ENCODE measurements at places on chromosomes 16 and 17.
A peak's percentile ranks its signal among the peaks of the same experiment; 100 is the strongest.

DNA sequence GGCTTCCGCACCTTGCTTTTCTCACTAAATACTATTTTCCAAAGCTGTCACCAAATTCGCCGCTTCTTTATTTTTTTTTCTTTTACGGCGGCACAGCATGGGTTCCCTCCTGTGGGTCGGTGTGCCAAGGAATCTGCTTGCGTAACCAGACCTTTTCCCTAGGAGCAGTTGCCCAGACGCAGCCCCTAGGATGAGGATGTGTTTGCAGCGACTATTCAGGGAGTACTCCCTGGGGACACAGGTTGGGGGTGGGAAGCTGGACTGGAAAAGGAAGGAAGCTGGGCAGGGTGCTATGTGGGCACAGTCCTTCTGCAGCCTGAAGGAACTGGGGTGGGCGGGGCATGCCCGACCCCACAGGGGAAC, 49.0 kb upstream of the ZCCHC14 start:
- no peak for DNase-seq

- no peak for DNase-seq
These were observed 3.3 kb downstream of the RND2 start for GRCh38 chr17:43028221-43028861.

- no peak for DNase-seq
These were observed 12.4 kb downstream of the NMT1 start for GRCh38 chr17:45073414-45074070.

- peak; percentile 92 for DNase-seq
These were observed 5.9 kb upstream of the CD68 start for GRCh38 chr17:7573324-7574080.

DNA sequence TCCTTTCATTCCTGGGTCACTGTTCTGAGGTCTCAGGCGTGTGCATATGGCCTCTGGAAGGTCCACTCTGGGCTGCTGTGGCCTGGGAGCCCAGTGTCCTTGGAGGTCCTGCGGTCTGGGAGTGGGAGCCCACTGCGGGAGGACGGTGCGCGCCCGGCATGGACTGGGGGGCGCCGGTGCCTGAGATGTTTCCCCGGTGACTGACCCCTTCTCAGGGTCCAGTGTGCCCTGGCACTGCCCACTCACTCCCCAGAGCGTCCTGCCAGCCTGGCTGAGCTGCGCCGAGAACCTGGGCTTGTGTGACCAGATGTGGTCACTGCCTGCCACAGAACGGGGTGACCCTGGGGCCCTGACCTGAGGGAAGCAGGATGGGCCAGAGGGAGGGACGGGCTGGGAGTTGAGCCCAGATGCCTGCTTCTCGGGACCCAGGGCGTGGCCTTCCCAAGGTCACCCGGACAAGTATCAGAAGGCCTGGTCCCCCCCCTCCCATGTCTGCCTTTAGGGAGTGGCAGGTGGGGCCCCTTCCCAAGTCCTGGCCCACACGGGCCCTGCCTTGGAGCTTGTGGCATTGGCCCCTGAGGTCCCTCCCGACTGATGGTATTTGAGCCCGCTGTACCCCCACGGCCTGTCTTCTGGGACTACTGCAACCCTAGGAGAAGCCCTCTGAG, 1.1 kb upstream of the RHBDL1 start:
- no peak for DNase-seq

- no peak for DNase-seq
These were observed 53.3 kb upstream of the LYRM9 start for GRCh38 chr17:27946513-27946912.

- peak; percentile 96 for DNase-seq
These were observed at the start of the genes GGA3 and MRPS7 for GRCh38 chr17:75261336-75262111. Gene GGA3 (minus strand): TSS chr17:75261606. CDS start chr17:75261587, 19 bp downstream. Gene MRPS7 (plus strand): TSS chr17:75261879. CDS start chr17:75261901, 22 bp downstream.

DNA sequence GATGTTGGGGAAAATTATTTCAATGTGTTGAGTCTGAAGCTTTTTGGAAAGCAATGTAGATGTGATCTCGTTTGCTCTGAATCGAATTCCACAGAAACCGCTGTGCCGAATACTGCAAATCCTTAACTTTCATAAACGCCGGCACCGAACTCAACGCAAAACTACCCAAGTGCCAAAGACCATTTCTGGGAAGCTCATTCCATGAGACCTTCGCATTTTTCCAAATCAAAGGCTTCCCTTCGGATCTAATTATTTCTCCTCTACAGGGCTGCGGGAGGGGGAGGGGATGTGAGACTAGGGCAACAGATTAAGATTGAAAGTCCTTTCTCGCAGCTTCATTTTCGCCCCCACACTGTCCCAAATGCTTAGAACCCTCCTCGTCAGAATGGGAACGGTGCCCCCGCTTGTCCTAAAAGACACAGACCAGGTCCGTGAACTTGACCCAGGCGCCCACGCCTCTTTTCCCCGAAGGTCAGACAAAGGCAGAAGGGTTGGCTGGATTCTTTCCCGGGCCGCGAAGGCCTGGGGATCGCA, 4.0 kb downstream of the PRAC1 start:
- DNase-seq, result no peak

DNA sequence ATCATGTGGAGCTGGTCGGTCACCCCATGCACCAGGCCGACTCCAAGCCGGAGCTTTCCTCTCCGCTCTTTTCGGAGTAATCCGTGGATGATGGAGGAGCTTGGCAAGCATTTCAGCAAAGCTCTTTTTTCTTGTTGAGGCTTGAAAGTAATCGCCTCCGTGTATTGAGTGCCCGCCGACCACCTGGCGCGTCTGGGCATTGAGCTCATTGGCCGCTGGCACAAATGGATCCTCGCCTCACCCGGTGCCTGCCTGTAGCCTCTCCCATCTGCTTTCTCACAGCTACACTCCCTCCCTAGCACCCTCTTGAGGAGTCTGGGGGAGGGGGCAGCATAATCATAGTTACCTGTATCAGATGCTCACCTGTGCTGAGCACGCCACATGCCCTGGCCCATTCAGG, 148.9 kb downstream of the CMIP start:
- DNase-seq, result no peak

GRCh38 chr17:63911041-63911635, at the start of gene CSHL1:
Gene CSHL1 (minus strand): TSS chr17:63911258. CDS start chr17:63911196, 62 bp downstream.
- DNase-seq, result no peak

GRCh38 chr16:15810411-15810810, 46.4 kb downstream of the MYH11 start:
- no peak for DNase-seq

- DNase-seq, result no peak
These were observed at the start of gene CDH5 for GRCh38 chr16:66366433-66367299. Gene CDH5 (plus strand): TSS chr16:66366691. CDS start chr16:66379338, 12,647 bp downstream.

DNA sequence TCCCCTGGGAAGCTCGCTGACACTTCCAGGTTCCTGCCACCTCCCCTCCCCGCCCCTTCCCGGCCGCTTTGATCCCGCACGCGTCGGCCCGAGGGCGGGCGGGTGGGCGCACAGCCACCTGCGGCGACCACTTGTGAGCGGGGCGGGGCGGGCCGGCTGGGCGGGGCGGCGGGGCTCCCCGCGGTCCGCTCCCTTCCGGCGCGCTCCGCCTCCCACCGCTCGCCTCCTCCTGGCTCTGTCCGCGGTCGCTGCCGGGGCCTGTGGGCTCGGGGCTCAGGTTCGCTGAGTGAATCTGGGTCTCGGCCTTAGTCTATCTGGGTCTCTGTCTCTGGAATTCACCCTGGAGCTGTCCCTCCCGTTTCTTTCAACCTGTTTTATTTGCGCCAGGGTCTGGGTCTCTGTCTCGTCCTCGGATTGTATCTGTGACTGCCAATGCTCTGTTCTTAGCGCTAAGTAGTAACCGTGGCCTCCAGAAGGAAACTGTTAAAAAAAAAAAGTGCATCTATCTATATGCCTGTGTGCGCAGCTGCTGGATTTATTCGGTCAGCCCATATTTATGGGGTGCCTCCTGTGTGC, 2.7 kb upstream of the HES7 start:
- DNase-seq, result peak; percentile 80

- DNase-seq, result no peak
These were observed 18.1 kb downstream of the EFTUD2 start for GRCh38 chr17:44881145-44881544.

DNA sequence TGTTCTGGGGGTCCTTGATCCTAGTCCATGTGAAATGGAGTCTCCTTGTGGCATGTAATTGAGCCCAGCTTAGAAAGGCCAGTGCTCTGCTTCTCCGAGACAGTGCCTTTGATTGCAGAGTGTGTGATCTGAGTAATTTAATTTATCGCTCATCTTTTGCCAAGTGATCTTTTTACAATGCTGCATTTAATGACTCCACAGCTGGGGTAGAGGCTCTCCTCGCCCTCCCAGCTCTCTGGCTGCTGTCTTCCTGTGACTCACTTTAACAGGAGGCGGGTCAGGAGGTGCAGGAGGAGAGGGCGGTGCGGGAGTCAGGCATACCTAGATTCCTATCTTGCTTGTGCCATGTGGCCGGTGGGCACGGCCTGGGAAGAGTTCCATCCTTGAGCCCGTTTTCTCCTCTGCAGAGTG, 113.4 kb upstream of the FOXF1 start:
- no peak for DNase-seq

DNA sequence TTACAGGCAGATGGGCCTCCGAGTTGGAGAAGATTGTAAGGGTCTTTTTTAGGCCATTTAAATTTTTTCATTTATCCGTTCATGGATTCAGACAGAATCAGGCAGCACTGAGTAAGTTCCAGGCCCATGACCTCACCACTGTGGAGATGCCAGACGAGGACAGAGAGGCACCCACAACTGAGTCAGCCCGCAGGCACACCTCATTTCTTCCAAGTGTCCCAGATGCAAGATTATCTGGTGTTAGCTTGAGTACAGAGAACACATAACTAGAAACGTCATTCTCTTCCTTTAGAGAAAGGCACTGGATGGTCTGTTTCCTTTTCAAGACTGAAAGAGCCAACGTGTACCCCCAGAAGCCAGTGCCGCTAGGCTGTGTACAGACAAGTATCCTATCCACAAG, 16.9 kb downstream of the CLEC16A start:
- DNase-seq, result no peak

DNA sequence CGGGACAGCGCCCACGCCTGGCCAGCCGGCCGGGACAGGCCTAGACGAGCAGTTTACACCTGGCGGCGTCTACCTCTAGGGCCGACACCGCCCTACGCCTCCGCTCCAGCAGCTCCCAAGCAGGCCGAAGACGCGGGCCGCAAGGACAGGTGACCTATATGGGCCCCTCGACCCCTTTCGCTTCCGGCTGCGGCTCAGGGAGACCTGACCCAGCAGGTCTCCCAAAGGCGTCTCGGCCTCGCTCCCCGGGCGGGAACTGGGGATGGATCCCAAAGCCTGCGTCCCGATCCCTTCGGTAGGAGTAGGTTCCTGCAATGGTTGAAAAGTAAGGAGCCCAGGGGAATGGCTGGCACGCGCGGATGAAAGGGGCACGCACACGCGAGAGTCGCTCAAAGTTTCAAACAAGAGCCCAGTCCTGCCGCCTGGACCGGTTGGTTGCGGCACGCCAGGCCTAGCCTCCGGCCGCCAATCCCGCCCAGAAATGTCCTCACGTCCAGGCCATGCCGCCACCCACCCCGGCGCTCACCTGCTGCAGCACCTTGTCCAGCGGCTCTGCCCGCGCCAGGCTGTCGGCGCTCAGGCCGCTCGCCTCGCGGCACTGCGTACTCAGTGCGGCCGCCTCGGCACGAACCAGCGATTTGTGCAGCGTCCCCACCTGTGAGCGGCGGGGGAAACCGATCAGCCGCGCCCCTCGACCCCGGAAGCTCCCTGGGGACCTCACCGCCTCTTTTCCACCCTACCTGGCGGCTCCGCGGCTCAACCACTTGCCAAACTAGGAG, 630 bp downstream of the ESRP2 start:
- no peak for DNase-seq

- no peak for DNase-seq
These were observed 9.1 kb downstream of the SLC38A8 start for GRCh38 chr16:84033251-84034195.

- no peak for DNase-seq
These were observed 1.2 kb downstream of the SSTR5 start for GRCh38 chr16:1073566-1074378.

DNA sequence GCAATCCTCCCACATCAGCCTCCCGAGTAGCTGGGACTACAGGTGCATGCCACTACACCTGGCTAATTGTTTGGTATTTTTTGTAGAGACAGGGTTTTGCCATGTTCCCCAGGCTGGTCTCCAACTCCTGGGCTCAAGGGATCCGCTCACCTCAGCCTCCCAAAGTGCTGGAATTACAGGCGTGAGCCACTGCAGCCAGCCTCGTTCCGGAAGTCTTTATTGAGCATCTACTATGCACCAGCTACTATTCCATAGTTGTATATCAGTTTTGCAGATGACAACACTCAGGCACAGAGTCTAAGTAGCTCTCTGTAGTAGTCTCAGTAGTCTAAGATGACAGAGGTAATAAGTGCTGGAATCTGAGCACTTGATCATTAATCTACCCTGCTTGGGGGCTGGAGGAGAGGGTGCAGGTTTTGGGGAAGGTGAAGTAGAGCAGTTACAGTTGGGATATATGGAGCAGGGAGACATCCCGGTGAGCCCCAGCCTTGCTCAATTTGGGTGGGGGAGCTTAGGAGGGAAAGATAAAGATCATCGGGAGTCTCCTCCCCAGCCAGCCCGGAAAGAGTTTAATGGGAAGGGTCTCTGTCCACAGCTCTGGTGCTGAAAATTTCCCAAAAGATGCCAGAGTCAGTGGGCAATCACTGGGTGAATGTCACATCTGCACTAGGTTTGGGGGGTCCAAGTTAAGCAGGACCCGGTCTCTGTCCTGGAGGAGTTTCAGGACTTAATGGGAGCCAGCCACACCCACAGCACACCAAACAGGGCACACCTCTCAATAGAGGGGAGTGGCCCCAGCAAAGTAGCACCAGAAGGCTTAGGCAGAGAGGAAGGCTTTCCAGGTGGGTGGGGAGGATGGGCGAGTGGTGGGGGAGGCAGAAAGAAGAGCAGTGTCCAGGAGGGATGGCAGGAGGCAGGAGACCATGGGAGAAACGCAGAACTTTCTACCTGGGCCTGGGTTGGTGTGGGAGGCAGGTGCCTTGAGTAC, 1.7 kb downstream of the OTOP3 start:
- no peak for DNase-seq

GRCh38 chr17:78954684-78955083, 25.0 kb downstream of the LGALS3BP start:
- no peak for DNase-seq

- DNase-seq, result no peak
These were observed 18.5 kb downstream of the SRCIN1 start for GRCh38 chr17:38587203-38587602.

DNA sequence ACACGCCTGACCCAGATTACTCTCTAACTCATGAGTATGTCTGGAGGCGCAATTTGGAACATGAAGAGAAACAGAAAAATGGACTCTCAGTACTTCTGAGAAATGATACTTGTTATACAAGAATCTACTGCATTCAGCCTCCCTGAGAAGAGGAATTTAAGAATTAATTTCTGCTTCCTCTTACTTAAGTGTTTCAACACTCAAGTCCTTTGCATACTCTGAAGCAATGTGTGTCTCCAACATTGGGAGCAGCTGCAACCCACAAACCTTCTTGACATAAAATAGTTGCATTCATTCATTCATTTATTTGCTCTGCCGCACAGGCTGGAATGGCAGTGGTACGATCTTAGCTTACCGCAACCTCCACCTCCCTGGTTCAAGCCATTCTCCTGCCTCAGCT, 199.8 kb downstream of the NPIPA7 start:
- DNase-seq, result no peak
